ENCODE measurements at places on chromosomes 11 and 22.

- DNase-seq: no peak
Observed at GRCh38 chr11:76610871-76611475, 59.6 kb downstream of the LRRC32 start.

DNA sequence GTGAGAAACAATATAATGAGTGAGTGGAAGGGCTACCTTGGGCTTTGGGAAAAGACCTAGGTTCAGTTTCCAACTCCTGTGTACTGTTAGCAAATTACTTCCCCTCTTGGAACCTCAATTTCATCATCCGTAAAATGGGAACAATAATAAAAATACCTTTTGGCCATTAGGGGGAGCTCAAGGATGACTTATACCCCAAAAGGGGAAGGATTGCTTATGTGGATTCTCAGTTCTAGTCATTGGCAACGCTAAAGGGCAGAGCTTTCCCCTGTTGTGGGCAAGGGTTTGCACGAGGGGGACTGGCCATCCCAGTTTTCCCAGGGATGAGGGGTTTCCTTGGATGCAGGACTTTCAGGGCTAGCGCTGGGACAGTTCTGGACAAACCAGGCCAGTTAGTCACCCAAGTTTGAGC is 3.1 kb upstream of the COMMD9 start:
- peak; percentile 65 for DNase-seq

GRCh38 chr11:116233561-116233960 is 539.2 kb downstream of the BUD13 start:
- no peak for DNase-seq

DNA sequence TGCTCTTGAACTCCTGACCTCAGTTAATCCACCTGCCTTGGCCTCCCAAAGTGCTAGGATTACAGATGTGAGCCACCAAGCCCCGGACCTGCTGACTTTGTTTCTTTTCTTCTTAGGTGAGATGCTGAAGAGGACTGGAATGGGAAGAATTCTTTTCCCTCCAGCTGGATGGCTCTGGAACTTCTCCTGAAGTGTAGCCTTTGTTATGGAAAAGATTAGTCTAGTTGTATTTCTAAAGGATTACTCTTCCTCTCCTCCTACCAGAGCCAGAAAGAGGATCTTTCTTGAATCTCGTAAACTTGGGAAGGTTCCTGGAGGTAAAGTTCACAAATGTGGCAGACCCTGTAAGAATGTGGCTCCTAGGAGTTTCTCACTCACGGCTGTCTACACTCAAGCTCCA is 95.4 kb upstream of the LARGE1 start:
- DNase-seq: no peak

DNA sequence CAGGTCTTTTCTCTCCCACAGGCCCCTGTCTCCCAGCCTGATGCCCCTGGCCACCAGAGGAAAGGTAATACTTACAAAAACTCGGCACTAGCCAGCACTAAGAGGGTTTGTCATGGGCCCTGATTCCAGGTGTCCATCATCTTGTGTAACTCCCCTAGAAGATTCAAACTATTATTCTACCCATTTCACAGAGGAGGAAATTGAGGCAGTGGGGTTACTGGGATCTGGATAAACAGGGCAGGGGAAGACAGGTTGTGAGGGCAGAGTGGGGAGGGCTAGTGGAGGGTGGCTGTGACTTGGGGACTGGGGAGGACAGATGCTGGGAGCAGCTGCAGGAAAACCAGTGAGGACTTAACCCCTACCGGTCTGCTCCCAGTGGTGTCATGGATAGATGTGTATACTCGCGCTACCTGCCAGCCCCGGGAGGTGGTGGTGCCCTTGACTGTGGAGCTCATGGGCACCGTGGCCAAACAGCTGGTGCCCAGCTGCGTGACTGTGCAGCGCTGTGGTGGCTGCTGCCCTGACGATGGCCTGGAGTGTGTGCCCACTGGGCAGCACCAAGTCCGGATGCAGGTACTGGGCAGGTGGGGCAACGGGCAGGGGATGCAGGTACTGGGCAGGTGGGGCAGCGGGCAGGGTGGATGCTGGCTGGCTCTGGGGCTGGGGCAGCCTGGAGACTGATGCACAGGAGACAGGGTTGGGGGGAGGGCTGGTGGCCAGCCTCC is 1.2 kb downstream of the VEGFB start:
- DNase-seq: no peak

GRCh38 chr11:74175920-74176319 is 4.8 kb downstream of the PPME1 start:
- no peak for DNase-seq

- peak; percentile 75 for DNase-seq
Observed at GRCh38 chr22:39534591-39535356, 2.2 kb upstream of the RPS19BP1 start.

DNA sequence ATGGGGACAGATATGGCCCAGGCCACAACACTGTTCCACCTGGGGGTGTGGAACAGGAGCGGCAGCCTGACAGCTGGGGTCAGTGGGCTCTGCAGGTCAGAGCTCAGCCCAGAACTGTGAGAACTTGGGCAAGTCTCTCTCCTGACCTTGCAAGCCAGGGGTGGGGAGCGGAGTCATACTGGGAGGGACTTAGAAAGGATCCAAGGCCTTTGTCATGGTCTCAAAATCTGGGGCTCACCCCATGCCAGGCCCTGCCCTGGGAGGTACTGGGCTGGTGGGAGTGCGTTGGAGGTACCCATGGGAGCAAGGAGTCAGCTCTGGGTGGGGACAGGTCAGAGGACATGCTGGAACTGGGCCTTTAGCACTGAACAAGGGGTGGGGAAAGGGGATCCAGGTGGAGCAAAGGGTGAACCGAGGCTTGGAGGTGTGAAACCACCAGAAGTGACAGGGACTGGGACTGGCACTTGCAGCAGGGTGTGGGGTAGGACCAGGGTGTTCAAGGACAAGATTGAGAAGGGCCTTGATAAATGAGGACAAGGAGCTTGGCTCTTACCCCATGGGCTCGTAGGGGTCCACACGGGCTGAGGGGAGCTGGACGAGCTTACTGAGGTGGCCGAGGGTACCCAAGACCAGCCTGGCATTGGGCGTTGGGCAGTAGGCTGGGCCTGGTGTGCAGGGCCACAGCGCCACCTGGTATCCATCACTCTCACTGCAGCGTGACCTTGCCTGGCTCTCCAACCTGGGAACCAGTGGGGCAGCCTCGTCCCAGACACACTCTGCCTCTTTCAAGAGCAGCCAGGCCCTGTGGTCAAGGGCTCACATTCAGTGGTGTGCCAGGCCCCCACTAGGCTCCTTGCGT is 7.4 kb upstream of the PMM1 start:
- no peak for DNase-seq

Measured in CD4-positive, CD25-positive, alpha-beta regulatory T cell (primary cell).